ENCODE measurements at places on chromosomes 4 and X. TPM values are rescaled to one million over a fixed set of nuclear protein-coding genes. Genes with fewer than 3 reads are reported as not detected.

The LRP2BP gene
- 0.13 TPM for total RNA-seq

The PNMA3 gene
- not detected for total RNA-seq

The LNX1 gene
- 0.53 TPM for total RNA-seq

The CENPVL3 gene
- total RNA-seq, result not detected

- no peaks in the 10 kb centered on the region for H3K27me3 ChIP-seq
- H3K4me1 ChIP-seq, result peaks cover 5% of the 10 kb centered on the region
- H3K27ac ChIP-seq, result no peak overlapping the region
- H3K4me3 ChIP-seq, result no peak overlapping the region
- no peak for DNase-seq
- H3K36me3 ChIP-seq, result no peaks in the 10 kb centered on the region
Observed at GRCh38 chrX:123223409-123223808, 39.3 kb downstream of the GRIA3 start.

DNA sequence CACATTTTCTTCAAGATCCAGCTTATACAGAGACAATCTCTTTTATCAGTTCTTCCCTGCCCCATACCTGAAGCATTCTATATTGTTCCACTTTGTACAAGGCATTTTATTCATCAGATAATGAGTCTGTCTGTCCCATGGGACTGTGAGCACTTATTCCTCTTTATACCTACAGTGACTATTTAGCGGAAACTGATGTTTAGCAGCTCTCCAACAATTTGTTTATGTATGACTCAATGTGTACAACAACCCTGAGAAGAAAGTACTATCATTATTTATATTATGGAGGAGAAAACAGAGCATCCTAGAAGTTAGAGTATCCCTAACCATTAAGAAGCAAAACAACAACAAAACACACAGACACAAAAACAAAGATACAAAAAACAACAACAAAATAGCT lies 306.5 kb downstream of the PRDM5 start:
- no peak overlapping the region for H3K4me3 ChIP-seq
- H3K4me1 ChIP-seq, result no peaks in the 10 kb centered on the region
- no peaks in the 10 kb centered on the region for H3K27me3 ChIP-seq
- DNase-seq, result no peak
- H3K27ac ChIP-seq, result no peak overlapping the region

GRCh38 chr4:173001571-173001970 lies 167.0 kb upstream of the GALNT7 start:
- H3K4me3 ChIP-seq, result no peak overlapping the region
- H3K27me3 ChIP-seq, result peaks cover 8% of the 10 kb centered on the region
- peak; percentile 6 for DNase-seq
- H3K4me1 ChIP-seq, result no peaks in the 10 kb centered on the region
- H3K36me3 ChIP-seq, result no peaks in the 10 kb centered on the region

GRCh38 chr4:45410701-45411210 lies 684.4 kb upstream of the GNPDA2 start:
- no peaks in the 10 kb centered on the region for H3K4me1 ChIP-seq
- no peaks in the 10 kb centered on the region for H3K36me3 ChIP-seq
- DNase-seq, result no peak
- no peaks in the 10 kb centered on the region for H3K27me3 ChIP-seq

DNA sequence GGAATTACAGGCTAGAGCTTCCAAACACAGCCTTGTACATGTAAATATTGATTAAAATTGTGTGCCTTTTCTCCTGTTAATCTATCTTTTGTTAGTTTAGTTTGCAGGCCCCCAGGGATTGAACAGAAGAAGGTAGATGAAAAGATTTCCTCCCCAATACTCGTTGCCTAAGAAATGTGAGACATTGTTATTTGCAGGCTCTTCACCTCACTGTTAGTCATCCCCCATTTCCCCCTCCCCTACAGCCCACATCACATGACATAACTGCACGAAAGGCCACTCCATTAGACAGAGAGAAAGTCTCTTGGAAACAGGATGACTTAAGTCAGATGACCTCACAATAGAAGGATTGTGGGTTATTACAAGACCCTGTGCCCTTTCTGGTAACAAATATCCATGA lies 13.3 kb upstream of the MID1 start:
- peak overlapping the region; percentile 78 for H3K4me3 ChIP-seq
- H3K4me1 ChIP-seq, result peaks cover 68% of the 10 kb centered on the region
- H3K27me3 ChIP-seq, result no peaks in the 10 kb centered on the region
- peak overlapping the region; percentile 93 for H3K27ac ChIP-seq

GRCh38 chr4:6233929-6234328 lies 33.6 kb upstream of the JAKMIP1 start:
- H3K36me3 ChIP-seq, result no peaks in the 10 kb centered on the region
- no peaks in the 10 kb centered on the region for H3K4me1 ChIP-seq
- peaks cover 5% of the 10 kb centered on the region for H3K27me3 ChIP-seq
- no peak overlapping the region for H3K27ac ChIP-seq
- no peak for DNase-seq

Data from HFFc6 (cell line).